ENCODE measurements at places on chromosomes 2 and 18.

- no peak for DNase-seq
Observed at GRCh38 chr2:164692114-164692513, 70.8 kb upstream of the GRB14 start.

GRCh38 chr2:176508984-176509740 is 239.9 kb downstream of the MTX2 start:
- no peak for DNase-seq

- DNase-seq, result no peak
Observed at GRCh38 chr2:4561196-4561595, 857.8 kb downstream of the DCDC2C start.

- no peak for DNase-seq
Observed at GRCh38 chr2:100799686-100800085, 20.3 kb upstream of the NPAS2 start.
